ELF-1 (cell line): ENCODE measurements at places on chromosomes 16 and 17.

DNA sequence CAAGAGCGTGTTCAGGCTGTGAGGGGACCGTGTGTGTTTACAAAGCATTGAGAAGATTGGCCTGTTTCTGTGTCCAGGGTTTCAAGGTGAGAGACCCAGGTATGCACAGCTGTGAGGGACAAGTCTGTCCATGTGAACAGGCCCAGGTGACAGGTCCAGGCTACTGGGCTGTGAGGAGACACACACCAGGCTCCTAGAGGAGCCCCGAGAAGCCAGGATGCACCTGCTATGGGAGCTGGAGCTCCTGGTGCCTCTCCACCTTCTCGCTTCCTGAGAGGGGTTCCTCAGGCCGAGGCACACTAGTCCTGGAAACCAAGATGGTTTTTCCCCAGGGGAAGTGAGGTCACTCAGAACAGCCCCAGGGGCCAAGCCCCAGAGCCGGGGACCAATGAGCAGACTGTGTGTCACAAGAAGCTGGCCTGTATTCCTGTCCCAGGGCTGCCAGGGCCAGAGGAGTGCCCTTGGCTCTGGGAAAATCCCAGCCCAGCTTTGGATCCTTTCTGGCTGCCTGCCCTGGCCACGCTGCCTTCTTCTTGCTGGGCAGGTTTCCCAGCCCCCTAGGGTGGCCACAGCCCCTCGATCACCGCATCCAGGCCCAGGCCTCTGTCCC is 153.4 kb upstream of the PLCG2 start:
- no peak for DNase-seq

- DNase-seq = peak; percentile 47
Observed at GRCh38 chr17:3959295-3959899, 4.8 kb downstream of the ATP2A3 start.

DNA sequence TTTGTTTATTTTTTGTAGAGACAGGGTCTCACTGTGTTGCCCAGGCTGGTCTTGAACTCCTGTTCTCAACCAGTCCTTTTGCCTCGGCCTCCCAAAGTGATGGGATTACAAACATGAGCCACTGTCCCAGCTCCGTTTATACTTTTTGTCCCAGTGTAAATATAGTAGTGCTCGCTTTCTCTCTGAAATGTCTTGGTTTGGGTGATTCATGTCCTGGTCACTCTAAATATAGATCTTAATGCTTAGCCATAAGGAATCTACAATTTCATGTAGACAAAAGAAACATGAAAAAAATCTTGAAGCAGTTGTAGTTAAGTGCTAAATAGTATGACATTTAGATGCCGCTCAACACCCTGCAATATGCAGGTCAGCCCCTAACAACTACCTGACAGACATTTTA is 126.9 kb downstream of the KATNIP start:
- DNase-seq = no peak

DNA sequence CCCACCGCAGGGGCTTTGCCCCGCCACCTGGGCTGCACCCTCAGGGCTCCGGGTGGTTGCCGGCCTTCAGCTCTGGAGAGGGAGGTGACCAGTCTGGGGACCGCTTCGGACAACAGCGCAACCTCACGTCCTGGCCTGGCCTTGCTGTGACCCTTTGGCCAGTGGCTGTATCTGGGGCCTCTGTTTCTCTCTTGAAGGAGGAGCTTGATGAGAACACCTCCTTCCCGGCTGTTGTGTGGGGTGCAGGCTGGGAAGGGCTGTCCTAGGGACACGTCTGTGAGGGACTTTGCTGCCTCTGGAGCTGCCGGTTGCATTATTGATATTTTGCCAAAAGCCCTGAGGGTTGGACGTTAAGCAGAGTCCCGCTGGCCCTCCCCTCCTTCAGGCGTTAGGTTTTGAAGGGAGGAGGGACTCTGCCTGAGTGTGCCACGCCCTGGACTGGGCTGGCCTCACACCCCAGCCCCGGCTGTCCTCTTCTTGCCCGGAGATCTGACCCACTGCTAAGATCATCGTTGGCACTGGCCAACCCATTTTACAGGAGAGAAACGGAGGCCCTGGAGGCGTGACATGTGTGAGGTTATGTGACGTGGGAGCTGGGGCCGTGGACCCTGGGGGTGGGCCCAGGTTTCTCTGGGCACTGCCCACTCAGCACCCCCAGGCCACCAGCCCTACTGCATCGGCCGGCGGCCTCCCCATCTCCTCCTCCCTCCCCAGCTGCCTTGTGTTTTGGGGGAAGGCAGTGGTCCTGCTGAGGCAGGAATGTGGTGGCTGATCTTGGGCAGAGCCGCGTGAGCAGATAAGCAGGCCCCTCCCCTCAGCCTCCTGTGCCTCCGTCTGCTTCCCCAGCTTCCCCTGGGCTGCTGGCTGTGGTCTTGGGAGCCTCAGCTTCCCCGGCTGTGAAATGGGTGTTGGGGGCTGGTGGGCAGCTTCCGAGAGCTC is 8.5 kb downstream of the ZFPM1 start:
- DNase-seq = peak; percentile 80

DNA sequence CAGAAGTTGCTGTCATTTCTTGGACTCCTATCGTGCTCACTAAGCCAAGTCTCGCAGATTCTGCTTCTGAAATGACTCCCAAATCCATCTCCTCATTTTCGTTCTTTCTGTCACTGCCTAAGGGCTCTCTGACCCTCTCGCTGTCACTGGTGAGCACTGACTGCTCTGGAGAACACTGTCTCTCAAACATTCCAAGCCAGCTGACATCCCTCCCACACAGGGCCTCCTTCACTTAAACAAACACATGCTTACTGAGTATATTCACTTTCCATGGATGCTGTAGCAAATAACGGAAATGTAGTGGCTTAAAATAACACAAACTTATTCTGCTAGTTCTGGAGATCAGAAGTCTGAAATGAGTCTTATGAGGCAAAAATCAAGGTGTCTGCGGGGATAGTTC is 18.8 kb downstream of the CACNG1 start:
- DNase-seq = no peak

GRCh38 chr16:2152695-2153506 is 2.7 kb upstream of the TRAF7 start:
- peak; percentile 51 for DNase-seq

- DNase-seq = no peak
Observed at GRCh38 chr17:64657610-64658125, 4.4 kb downstream of the SMURF2 start.

- DNase-seq = no peak
Observed at GRCh38 chr17:19768046-19768782, 20.1 kb upstream of the ALDH3A1 start.

GRCh38 chr17:15406081-15406480 is 61.3 kb downstream of the CDRT4 start:
- DNase-seq = no peak

DNA sequence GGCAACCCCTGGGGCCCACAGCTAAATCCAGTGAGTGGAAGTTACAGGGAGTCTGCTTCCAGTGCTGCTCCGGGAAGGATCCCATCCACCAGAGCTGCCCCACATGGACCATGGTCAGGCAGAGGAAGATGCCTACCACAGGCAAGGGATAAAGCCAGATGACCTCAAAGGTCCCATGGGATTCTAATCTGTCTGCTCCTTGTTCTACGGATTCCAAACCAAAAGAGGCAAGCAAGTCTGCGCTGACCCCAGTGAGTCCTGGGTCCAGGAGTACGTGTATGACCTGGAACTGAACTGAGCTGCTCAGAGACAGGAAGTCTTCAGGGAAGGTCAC is 1.4 kb downstream of the CCL4L2 start:
- no peak for DNase-seq

- DNase-seq = peak; percentile 93
Observed at GRCh38 chr16:3182608-3183444, 5.2 kb upstream of the OR1F1 start.

- no peak for DNase-seq
Observed at GRCh38 chr16:28549301-28549899, 4.3 kb upstream of the SGF29 start.

GRCh38 chr17:6526362-6527152 is 29.8 kb downstream of the PITPNM3 start:
- no peak for DNase-seq

GRCh38 chr16:77897831-77898605 is 109.7 kb downstream of the VAT1L start:
- no peak for DNase-seq

- DNase-seq = no peak
Observed at GRCh38 chr16:20859699-20860098, 40.5 kb downstream of the DCUN1D3 start.

DNA sequence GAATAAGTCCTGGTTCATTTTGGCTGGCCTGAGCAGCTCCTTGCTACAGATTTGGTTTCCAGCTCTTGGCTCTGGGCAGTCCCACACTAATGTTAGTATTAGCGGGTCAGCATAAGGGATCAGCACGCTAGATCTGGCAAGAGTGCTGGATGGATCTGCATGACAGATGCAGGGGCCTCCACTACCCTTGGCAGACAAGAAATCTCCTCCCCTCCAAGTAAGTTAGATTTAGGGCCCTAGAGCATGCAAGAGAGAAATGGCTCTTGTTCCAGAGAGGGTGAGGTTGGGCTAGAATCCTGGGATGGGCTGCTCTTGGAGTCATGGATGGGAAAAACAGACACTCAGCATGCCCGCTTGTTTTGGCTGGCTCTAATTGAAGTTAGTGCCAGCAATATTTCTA is 414.3 kb downstream of the RBFOX1 start:
- no peak for DNase-seq

GRCh38 chr17:32584792-32585191 is 98.0 kb downstream of the CDK5R1 start:
- DNase-seq = no peak

DNA sequence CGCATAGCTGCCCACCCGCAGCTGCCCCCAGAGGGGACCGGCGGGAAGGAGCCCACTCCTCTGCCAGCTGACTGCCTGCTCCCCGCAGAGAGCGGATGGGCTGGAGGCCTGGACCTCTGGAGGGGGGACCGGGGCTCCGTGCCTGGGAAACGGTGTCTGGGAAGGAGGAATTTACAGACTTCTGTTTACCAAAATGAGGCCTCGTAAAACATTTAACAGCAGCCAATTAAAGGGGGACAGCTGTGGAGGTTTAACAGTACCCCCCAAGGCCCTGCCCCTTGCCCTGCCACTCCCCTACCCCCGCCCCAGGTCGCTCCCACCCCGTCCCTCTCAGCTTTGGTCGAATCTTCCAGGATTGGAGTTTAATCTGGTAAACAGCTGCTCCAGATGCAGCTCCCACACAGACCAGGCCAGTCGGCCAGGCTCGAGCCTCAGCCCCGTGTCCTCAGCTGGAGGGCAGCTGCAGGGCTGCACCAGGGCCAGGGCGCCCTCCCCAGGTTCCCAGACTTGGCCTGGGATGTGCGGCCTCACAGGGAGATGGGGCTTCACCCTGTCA is 41.1 kb downstream of the BAHCC1 start:
- peak; percentile 53 for DNase-seq

DNA sequence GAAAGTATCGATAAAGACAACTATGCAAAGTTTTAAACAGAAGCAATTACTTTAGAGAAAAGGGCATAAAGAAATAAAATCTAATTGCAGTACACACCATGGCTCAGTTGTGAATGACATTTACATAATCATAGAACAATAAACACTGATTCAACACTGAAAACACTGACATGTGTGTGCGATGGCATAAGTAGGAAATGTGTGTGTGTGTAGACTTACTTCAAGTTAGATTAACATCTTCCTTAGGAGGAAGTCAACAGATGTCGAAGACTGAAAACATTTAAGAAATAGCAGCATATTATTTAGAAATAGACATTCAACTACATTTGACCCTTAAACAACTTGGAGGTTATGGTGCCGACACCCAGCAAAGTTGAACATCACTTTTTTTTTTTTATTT is 172.4 kb downstream of the STX8 start:
- no peak for DNase-seq

GRCh38 chr16:9015489-9015888 is 51.8 kb upstream of the USP7 start:
- DNase-seq = no peak

- DNase-seq = peak; percentile 47
Observed at GRCh38 chr16:74743668-74744299, 30.8 kb downstream of the FA2H start.

- no peak for DNase-seq
Observed at GRCh38 chr17:71412803-71413202, 708.0 kb upstream of the SOX9 start.

GRCh38 chr17:63040816-63041215 is 74.8 kb downstream of the TANC2 start:
- DNase-seq = no peak

- no peak for DNase-seq
Observed at GRCh38 chr17:57090560-57091185, 5.6 kb downstream of the AKAP1 start.

DNA sequence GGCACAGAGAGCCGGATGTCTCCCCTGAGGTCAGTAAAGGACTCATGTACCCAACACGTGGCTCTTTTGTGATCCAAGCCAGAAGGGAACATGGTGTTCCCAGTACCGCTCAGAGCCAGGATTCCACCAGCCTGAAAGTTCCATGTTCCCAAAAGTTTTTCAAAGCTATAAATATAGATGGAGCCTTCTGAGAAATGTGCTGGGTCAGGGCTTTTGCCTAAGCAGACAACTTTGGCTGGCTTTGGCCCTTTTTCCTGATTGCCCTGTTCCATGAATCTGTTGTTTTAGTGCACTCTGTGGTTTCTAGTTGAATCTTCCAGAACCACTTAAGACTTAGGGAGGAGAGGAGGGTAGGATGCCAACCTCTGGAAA is 128.5 kb upstream of the HS3ST2 start:
- DNase-seq = no peak

DNA sequence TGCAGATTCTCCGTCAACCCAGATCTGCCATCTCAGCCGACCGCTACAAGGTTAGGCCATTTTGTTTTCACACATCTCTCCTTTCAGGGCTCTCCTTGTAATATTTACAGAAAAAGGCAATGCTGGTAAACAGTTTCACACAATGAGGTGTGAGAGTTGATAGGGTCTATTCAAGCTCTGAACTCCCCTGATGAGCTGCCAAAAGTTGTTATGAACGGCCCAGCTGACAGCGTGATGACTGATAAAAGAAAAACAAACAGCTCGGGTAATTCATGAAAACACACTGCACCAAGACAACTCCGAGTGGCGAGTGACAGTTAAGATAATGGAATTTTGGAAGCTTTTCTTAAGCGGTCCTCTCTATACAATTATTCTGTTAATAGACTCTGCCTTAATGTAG is 68.1 kb upstream of the IRX5 start:
- DNase-seq = no peak

DNA sequence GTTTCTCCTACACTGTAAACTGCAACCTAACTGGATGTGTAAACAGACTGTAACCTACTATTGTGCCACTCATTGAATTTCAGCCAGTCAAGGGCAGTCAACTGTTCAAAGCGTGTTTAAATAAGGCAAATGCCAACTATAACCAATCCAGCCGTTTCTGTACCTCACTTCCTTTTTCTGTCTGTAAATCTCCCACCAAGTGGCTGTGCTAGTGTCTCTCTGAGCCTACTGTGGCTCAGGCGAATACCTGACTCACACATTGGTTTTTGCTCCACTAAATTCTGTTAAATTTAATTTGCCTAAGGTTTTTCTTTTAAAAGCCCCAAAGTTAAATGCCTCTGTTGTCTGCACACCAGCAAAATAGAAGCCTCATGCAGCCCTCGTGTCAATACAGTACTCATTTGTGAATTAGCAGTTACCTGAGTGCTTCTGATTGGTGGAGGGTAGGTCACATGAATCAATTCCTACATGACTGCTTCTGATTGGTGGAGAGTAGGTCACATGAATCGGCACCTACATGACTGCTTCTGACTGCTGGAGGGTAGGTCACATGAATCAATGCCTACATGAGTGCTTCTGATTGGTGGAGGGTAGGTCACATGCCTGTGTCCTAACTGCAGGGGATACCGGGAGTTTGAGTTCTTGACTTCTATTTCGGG is 31.1 kb upstream of the CCR7 start:
- DNase-seq = peak; percentile 18
